Diencephalon (tissue), 1 donor: ENCODE measurements at places on chromosomes 12 and 14. TPM values are rescaled to one million over a fixed set of nuclear protein-coding genes. Genes with fewer than 3 reads are reported as not detected.

Gene PNP
- 12.7 TPM for total RNA-seq

Gene ATG101
- total RNA-seq = 30.7 TPM

Gene SEC23A
- total RNA-seq = 157 TPM

Gene LYSET
- total RNA-seq = 17.5 TPM
